ENCODE measurements at places on chromosomes 4 and X.

- DNase-seq, result no peak
Measured at GRCh38 chr4:128454881-128455280, 167.3 kb upstream of the PGRMC2 start.

DNA sequence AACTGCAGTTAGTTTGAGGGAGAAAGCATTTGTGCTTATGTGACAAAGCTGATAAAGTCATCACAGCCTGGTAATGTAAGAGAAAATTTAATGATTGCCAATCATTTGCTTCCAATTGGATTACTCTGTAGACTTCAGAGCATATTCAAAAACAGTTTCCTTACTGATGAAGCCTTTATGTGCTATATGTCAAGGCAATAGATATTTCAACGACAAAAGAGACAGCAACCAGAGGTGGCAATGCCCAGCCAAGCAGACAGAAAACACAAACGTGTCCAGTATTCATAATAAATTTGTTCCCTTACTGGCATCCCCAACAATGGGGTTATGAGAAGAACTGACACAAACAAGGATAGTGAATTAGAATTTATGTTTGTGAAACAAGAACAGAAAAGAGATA is 1840.3 kb upstream of the PCDH7 start:
- DNase-seq, result no peak

- DNase-seq, result no peak
Measured at GRCh38 chr4:168892475-168892874, 117.6 kb downstream of the CBR4 start.

DNA sequence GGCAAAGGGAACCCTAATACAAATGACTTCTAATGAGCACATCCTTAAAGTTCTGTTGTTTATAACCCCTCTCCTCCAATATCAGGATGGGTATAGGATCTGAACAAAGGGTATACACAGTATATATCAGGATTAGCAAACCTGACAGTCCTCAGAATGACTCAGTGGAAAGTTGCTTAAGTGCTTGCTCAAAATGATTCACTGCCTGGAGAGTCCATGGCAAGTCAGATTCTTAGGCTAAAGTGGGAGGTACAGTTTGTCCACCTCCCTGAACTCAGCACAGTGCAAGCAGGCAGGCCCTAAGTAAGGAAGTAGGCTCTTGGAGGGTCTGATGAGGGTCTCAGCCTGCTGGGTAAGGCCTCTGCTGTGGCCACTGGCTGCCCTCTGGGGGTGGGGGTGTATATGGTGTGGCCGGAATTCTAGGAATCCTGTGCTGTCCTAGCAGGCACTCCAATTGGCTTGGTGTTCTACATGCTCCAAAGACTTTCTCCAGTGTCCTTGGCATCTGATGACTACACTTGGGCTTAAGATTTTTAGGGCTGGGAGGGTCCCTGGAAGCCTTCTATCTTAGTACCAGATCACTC is 54.3 kb downstream of the CHRDL1 start:
- DNase-seq, result no peak

All from NCI-H748 treated with DMSO at 0.1 percent for 48 hours (cell line).